ENCODE measurements at places on chromosomes 6 and 20.
A peak's percentile ranks its signal among the peaks of the same experiment; 100 is the strongest.

- peak; percentile 77 for DNase-seq
Measured at GRCh38 chr20:21156266-21156665, 30.4 kb downstream of the KIZ start.

GRCh38 chr6:90079560-90080490, 185.6 kb downstream of the GJA10 start:
- no peak for DNase-seq

DNA sequence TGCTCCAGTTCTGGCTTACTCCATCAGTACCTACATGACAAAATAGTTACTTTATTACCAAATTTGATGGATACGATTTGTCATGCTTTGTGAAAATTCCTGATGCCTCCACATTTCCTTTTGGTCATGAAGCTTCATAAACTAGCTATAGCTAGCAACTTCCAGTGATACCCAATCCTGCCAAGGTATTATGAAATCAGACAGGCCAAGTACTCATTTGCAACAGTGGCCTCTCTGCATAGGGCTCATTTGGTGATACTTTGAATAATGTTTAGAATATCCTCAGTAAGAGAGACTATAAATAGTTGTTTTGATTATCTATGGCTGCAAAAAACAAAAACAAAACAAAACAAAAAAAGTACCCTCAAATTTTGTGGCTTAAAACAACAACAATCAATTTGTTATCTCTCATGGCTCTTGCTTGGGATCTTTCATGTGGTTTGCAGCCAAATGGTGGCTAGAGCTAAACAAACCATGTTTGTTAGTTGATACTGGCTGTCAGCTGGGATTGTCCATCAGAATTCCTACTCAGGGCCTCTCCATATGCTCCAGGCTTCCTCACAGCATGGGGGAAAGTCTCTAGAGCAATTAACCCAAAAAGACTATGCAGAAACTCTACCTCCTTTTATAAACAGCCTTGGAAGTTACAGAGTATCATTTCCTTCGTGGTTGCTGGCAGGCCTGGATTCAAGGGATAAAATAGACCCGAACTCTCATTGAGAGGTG, 10.1 kb upstream of the PRL start:
- DNase-seq, result no peak

DNA sequence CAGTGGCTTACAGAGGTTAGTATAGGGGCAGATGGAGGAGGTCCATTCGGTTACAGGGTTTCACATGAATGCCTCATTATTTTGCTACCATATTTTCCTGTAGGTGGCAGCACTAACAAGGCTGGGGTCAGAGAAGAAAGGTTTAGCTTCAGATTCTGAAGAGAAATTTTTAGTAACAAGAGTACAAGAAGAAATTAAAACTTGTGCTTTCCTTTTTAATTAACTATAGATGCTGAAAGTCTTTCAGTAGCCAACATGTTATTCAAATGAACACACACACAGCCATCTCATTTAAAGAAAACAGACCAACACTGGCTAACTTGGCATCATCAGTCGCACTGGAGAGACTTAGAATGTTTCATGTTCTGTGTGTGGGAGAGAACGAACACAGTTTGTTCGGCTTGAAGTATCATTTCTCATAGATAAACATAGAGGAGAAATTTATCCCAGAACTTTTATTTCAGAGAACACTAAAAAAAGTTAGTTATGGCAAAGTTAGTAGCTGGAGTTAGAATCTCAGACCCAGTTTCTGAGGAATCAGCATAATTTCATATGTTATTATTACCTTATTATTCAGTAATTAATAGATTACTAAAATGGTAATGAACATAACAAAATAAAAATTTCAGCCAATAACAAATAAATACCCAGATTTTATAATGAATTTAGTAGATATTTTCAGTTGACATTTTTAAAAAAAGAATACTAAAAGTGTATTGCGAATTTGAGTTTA, 314.0 kb upstream of the RSPO3 start:
- DNase-seq, result peak; percentile 30

DNA sequence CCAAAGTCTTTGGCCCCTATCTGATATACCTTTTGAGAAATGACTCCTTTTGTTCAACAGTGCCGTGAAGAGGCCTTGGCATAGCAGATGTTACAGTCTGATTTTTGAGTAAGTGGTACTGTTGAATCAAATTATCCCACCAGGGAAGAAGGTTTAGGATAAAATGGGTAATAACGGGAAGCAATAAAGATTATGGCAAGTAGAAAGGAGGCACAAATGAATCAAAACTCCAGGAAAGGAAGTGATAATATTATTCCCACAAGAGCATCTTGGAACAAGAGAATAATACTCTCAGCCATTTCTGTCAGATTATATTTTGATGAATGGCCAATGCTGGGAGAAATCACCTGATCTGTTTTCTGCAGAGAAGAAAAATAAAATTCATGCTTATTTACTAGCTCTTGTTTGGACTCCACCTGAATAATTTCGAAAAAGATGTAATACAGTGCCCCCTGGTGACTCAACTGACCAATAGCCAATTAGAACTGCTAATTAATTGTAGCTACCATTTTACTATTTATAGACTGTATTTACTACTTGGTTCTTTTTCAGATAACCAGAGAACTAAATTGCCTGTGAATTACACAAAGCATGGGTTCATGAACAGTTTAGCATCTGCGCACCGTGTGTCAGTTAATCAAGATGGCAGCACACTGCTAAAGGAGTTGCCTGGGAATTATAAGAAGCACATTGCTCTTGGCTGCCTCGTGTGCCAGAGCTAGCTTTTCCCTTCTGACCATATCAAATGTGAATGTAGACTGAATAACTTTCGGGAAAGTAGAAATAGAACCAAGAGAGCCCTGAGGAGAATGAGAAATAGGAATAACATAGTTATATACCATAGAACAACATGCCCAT, 78.5 kb upstream of the TRDN start:
- peak; percentile 40 for DNase-seq

GRCh38 chr6:111880181-111880888, 7.1 kb upstream of the FYN start:
- DNase-seq, result no peak

DNA sequence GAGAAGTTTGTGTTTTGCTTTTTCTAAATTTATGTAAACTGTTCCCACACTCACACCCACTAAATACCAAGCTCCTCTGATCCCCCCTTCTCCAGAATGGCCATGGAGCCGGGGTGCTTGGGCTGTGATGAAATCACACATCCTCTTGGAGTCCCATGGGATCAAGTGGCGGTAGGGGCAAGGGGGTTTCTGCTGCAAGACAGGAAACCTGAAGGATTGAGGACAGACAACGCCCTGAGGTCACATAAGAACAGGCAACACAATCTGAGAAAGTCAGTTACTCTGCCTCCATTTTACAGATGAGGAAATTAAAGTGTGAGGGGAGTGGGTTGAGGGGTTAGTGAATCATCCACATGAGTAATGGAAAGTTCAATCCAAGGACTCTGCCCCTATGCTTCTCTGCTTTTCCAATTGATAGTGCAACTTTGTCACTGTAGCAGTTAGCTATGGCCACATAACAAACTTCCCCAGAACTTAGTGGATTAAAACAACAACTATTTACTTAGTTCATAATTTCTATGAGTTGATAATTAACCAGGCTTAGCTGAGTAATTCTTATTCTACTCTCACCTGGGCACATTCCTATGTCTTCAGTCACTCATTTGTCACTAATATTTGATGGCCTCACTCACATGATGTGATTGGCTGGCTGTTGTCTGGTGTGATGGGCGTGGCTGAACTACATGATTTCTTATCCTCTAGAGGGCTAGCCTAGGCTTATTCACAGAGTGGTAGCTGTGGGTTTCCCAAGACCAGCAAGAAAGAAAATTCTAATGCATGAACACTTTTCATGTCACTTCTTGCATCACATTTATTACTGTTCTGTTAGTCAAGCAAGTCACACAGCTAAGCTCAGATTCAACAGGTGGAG, 311.1 kb upstream of the RNF24 start:
- DNase-seq, result no peak

- no peak for DNase-seq
Measured at GRCh38 chr6:84842525-84843166, 78.2 kb upstream of the TBX18 start.

DNA sequence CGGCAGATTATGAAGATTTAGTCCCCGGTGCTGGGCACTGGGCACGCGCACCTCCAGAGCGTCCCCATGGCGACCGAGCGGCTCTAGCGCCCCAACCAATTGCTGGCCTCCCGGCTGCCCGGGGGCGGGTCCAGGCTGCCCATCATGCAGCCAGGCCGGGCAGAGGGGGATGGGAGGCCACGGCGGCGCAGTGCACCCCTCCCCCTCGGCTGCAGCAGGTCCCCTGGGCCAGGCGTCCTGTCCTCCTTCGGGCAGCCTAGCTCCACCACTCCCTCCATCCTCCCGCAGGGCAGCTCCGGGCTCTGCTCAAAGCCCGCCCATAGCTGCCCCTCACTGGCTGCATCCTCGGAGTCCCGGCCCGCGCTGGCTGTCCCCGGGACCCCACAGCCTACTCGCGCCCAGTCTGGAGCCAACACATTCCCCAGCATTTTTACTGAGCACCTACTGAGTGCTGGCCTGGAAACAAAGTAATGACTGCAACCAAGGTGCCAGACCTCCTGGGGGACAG, 99.4 kb downstream of the ASXL1 start:
- peak; percentile 52 for DNase-seq

GRCh38 chr6:90286884-90287488, 9.7 kb downstream of the BACH2 start:
- peak; percentile 19 for DNase-seq

DNA sequence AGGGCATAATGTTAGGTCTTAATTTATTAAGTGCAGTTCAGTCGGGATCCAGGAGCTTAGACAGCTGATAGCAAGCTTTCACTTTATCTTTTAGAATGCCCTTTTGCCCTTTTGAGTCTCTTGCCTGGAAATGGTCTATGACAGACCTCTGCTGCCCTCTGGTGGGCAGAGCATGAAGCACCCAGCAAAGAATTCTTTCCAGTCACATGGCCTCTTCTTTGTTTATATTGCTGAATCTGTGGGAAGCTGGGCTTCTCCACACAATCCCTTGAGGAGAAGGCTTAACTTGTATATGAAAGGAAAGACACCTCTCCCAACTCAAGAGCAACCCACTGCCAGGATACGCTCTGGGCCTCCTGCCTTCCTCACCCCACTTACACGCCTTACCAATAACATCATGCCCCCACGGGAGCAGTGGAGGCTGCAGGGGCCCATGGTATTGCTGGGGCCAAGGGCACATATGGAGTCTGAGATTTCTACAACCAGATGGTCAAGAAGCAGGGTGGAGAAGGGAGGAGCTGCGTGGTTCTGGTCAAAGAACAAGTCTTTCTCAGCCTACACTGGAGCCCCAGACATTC, 20.4 kb downstream of the WFDC3 start:
- peak; percentile 60 for DNase-seq

- peak; percentile 8 for DNase-seq
Measured at GRCh38 chr20:62752671-62753501, 43.4 kb upstream of the MRGBP start.

- peak; percentile 73 for DNase-seq
Measured at GRCh38 chr6:11328613-11329247, 96.3 kb upstream of the NEDD9 start.

DNA sequence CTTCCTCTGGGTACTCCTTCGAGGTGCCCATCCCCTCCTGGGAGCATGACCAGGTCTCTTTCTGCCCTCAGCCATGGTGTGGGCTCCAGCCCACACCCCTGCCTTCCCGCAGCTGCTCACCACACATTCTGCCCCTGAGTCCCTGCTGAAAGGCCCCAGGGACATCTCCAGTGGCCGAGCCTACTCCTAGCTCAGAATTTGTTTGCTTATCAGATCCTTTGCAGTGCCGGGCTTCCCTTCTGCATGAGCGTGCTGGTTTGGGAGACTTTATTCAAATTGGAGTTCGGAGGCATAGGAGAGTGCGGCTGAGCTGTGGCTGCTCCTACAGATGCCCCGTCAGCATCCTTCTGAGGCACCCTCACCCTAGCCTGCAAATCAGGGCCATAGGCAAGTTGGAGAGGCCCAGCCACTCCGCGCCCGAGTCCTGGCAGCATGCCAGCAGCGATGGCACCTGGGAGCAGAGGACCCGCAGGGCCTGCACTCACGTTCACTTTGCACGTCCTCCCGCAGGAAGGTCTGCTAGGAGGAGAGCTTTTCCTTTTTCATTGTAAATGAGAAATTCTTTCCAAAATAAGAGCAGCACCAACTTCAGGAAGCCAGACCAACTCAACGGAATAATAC, 327.3 kb downstream of the QKI start:
- no peak for DNase-seq

DNA sequence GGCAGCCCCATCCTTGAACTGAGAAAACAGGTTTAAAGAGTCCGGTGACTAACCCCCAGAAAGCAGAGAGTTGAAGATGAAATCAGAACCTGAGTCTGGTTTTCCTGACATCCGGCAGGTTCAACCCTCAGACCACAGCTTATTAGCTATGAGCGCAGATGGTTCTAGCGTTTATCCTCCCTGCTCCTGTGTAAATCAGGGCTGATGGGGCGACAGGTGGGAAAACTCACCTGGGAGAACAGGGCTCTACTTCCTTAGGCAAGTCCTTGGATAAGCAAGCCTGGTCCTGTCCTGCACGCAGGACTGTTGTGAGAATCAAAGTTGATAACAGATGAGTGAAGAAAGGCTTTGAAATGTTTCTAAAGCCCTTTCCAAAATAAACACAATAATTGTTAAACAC, 31.4 kb downstream of the GHRH start:
- no peak for DNase-seq

DNA sequence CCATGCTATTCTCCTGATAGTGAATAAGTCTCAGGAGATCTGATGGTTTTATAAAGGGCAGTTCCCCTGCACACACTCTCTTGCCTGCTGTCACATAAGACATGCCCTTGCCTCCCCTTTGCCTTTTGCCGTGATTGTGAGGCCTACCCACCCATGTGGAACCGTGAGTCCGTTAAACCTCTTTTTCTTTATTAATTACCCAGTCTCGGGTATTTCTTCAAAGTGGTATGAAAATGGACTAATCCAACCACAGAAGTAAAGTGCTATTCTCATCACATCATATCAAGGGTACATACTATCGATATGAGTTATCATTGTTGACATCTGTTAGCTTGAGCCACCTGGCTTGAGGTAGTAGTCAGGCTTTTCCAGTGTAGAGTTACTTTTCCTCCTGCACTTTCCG, 2.3 kb downstream of the MANBAL start:
- DNase-seq, result no peak

DNA sequence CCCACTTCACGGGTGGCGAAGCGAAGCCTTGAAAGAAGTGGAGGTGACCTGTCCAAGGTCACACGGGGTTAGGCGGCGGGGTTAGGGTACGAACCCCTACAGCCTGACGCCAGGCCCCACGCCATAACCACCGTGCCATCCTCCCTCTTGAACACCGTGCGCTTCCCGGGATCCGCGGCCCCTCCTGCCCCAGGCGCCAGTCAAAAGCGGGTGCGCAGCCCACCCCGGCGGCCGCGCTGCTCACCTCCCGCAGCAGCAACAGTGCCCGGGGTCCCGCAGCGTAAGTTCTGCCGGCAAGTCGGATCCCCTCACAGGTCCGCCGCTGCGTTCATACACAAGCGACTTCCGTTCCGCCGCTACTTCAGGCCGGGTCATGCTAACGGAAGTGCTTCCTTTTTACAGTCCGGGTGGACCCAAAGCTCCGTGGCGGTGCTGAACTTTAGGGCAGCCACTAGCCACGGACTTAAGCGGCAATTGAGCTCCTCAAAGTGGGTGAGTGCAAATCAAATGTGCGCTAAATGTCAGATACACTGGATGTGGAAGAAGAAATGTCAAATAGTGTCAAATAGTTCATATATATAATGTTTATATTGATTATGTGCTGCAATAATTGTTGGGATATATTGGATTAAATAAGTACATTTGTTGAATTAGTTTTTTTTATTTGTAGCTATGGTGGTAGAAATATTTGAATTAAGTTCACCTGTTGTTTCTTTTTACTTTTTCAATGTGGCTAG, at the start of gene CDK5RAP1:
CDK5RAP1 (minus strand) TSS at position 336 of the 737 bp plus-strand sequence. CDS start 4,455 bp downstream, outside the sequence.
- peak; percentile 93 for DNase-seq

- DNase-seq, result no peak
Measured at GRCh38 chr6:167094820-167095637, 27.9 kb upstream of the CCR6 start.

GRCh38 chr6:11682561-11682975, 96.0 kb downstream of the ADTRP start:
- DNase-seq, result peak; percentile 16

Measured in fibroblast of lung (primary cell).